ENCODE measurements at places on chromosomes 12 and 14.

GRCh38 chr14:101601606-101602465, 40.5 kb downstream of the DIO3 start:
- DNase-seq: no peak

- DNase-seq: peak; percentile 48
Observed at GRCh38 chr12:65308601-65309071, 30.2 kb downstream of the MSRB3 start.

- DNase-seq: peak; percentile 91
Observed at GRCh38 chr12:85036234-85036707, at the start of the genes LRRIQ1 and TSPAN19. Gene LRRIQ1, plus strand, starts transcription at chr12:85036351. Its CDS starts 1,826 bp downstream, at chr12:85038177. Gene TSPAN19, minus strand, starts transcription at chr12:85036277. Its CDS starts 6,331 bp downstream, at chr12:85029946.

- no peak for DNase-seq
Observed at GRCh38 chr12:6603095-6603567, 4.0 kb downstream of the CHD4 start.

- no peak for DNase-seq
Observed at GRCh38 chr12:31004666-31005065, 69.0 kb upstream of the DDX11 start.

DNA sequence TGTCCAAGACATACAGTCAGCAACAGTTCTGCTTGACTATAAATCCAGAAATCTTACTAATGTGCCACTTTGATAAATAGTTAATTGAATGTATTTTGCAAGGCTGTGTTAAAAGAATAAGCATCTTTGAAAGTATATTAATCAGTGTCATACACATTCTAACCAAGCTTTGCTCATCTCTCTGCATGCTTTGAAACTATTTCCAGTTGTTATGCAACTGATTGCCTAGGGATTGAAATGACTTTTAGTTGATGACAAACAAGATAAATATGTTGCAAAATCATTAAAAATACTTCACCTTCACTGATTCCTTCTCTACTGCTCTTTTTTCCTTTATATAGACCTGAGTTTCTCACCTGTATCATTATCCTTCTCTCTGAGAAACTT, 91.3 kb downstream of the AEBP2 start:
- DNase-seq: no peak

DNA sequence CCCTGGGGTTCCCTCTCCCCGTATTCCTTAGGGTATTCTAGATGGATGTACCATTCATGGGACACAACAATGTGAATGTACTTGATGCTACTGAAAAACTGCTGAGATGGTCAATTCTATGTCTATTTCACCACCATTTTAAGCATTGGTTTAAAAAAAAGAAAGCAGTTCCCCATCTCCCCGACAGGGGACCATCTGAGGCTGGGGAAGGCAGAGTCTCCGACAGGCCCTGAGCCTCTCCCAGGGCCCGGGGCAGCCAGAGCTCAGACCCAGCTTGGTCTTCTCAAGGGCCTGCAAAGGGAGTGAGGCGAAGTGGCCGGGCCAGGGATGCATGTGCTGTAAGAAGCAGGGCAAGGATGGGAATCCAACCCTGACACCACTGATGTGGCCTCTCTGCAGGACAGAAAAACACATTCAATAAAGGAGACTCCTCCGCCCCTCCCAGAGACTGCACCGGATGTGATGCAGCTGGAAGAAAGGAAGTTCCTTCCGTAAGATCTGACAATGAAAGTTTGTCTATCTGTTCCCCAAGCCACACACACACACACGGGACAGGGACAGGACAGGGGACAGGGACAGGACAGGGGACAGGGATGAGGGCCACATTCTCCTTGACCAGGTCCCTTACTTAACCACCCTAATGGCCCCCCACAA, 234.1 kb downstream of the BCL11B start:
- DNase-seq: no peak

- DNase-seq: no peak
Observed at GRCh38 chr12:74441872-74442271, 95.8 kb upstream of the ATXN7L3B start.

- no peak for DNase-seq
Observed at GRCh38 chr14:42980419-42980818, 1373.7 kb downstream of the LRFN5 start.

DNA sequence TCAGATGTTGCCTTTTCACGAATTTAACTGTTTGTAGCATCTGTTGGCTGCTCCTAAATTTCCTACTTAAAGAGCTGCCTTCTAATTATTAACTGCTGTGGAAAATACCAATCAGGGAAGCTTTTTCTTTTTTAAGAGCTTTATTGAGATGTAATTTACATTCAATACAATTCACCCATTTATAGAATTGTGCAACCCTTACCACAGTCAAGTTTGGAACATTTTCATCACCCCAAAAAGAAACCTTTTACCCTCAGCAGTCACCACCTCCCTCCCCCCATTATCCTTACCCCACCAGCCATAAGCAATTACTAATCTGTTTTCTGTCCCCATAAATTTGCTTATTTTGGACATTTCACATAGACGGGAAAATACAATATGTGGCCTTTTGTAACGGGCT, 1.4 kb downstream of the PCNX4 start:
- no peak for DNase-seq

DNA sequence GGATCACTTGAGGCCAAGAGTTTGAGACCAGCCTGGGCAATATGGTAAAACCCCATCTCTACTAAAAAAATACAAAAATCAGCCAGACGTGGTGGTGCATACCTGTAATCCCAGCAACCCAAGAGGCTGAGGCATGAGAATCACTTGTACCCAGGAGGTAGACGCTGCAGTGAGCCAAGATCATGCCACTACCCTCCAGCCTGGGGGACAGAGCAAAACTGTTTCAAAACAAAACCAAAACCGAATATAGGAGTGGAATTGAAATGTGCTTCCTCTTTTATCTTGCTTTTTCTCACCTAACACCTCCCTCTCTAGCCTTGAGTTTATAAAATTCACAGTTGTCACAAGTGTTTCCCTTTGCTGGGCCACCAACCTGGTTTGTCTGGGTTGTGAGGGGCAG, 181.9 kb downstream of the PAH start:
- DNase-seq: no peak

DNA sequence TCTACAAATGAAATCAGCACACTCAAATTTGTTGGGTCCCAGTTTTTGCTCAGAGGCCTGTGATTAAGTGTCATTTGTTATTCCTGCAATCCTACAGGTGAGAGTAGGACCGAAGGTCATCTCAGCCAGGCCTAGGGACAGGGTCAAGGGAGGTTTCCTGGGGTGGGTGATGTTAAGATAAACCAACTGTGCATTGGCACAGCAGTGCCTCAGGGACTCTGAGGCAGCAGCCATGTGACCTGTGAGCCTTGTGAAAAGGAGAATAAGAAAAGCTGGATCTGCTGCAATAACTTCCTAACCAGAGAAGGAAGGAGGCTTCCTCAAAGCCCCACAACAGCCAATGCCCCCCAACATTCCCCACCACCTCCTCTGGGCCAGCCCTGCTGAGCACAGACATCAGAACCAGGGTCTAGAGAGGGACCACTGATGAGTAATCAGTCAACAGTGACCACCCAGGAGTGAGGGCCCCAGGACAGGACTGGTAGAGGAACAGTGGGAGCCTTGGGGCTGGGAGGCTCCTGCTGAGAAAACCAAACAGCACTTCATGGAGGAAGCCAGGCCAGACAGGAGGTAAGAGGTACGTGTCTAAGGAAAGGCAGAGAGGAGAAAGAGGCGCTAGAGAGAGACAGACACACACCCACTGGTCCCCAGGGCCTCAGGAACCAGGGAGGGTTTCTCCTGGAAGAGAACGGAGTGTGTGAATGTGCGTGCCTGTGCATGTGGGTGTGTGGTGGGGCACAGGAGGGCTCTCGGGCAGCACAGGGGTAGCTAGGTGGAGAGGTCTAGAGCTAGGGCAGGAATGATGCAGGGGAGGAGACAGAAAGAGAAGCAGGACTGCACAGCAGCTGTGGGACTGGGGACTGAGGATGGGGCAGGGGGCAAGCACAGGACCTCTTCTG, 82.4 kb downstream of the ITPK1 start:
- no peak for DNase-seq

DNA sequence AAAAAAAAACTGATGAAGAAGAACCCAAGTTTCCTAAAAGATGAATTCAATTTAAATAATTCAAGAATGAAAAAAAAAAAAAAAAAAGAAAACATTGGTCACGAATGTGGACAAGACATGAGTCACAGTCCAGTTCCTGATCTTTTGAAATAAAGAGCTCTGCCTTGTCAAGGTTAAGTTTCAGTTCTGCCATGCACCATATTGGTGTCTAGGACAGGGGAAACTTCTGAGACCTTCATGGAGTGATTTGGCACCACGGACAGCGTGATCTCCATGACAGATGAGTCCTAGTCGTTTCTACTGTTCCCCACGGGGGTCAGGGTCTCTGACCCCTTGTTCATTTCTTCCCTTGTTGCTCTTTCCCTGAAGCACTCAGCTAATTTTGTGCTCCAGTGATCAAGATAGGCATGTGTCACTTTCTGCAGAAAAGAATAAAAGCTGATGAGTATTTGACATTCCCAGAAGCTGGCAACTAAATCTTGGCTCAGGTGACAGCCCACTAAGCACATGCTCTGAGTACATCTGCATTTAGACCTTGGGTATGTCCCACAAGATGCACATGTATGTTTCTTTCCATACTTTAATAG, 1159.7 kb downstream of the BCL11B start:
- DNase-seq: no peak

GRCh38 chr14:80946187-80946586, 4.6 kb upstream of the CEP128 start:
- no peak for DNase-seq

GRCh38 chr12:79375050-79375449, 315.7 kb downstream of the PAWR start:
- DNase-seq: no peak

GRCh38 chr12:80189241-80189640, 89.9 kb downstream of the OTOGL start:
- DNase-seq: no peak

- DNase-seq: no peak
Observed at GRCh38 chr12:62308201-62308600, 48.0 kb downstream of the USP15 start.

DNA sequence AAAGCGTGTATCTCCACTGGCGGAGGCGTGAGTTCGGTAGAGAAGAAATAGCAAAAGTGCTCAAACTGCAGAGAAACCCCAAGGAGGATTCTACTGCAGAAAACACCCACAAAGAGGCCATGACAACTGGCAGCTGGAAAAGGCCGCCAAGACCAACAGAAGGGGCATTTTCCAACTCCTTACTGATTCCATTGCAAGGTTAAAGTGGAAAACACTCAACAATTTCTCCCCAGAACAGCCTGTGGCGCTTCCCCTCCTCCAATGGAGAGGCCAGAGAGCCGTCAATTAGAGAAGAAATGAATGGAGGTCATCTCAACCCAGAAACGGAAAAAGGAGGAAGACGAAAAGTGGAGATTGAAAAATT, 618 bp upstream of the ANKRD52 start:
- DNase-seq: no peak

DNA sequence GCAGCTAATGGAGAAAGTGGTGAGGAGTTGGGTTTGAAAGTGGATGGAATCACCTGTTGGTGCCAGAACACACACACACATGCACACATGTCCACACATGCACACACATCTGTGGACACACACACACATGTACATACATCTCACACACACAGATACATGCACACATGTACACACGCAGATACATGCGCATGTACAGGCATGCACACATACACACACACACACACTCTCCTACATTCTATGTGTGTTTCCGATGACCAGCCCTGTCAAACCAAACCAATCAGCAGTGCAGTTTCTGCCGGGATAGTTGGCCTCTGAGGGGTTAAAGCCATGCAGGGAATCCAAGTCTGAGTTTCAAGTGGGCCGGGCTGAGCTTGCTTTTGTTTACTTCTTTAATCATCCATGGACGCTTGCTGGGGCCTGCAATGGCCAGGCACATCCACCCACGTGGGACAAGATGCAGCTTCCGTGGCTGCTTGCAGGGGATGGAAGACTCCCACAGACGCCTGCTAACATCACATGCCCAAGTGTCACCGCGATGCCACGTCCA, 52.5 kb downstream of the GALNT9 start:
- DNase-seq: no peak

GRCh38 chr12:93179792-93180191, 197.9 kb upstream of the NUDT4 start:
- DNase-seq: no peak

GRCh38 chr12:131027264-131027663, 73.6 kb downstream of the ADGRD1 start:
- no peak for DNase-seq

DNA sequence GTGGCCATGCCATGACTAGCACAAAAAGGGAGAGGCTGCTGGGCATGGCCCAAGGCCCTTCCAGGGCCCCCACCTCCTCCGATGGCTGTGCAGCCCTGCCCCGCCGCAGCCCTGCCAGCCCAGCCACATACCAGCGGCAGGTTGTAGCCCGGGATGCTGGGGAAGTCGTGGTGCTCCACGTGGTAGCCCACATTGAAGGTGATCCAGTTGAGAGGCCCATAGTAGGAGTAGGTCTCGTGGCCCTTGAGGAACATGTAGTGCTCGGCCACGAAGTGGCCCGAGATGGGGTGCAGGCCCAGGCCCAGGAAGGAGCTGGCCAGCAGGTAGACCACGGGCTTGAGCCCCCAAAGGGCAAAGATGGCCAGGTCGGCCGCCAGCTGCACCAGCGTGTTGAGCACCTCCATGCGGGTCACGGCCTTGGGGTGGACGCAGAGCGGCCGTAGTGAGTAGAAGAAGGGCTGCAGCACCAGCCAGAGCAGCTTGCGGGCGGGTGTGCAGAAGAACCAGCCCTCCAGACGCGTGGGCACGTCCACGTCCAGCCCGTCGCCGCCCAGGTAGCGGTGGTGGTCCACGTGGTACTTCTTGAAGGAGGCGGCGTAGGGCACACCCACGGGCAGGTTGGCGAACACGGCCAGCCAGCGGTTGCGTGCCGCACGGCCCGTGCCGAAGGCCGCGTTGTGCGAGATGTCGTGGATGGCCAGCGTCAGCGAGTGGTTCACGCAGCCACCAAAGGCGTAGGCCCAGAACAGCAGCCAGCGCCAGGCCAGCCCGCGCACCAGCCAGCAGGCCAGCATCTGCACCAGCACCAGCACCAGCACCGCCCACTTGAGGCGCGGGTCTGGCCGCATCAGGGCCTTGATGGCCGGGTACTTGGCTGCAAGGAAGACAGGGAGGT, 10.4 kb downstream of the DEGS2 start:
- no peak for DNase-seq

GRCh38 chr12:58416236-58416635, 474.9 kb downstream of the ATP23 start:
- DNase-seq: no peak

GRCh38 chr14:68513838-68514607, 278.8 kb downstream of the ZFP36L1 start:
- DNase-seq: no peak

GRCh38 chr14:68464711-68465110, 328.2 kb downstream of the ZFP36L1 start:
- DNase-seq: no peak

DNA sequence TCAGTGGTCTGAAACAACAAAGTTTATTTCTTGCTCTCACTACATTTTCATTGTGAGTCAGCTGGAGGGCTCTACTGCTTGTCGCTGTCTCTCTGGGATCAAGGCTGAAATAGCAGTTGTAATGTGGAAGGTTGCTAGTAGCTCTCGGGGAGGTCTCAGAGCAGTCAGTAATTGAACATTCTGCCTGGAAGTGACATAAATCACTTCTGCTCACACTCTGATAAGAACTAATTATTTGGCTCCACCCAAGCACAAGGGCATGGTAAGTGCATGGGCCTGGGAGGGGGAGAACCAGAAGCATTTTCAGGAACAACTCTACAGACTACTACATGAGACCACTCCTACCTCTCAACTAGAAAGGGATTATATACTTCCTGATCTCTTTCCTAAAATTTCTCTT, 128.2 kb downstream of the TMEM117 start:
- no peak for DNase-seq

GRCh38 chr14:89881839-89882238, 72.7 kb downstream of the EFCAB11 start:
- DNase-seq: no peak

GRCh38 chr14:80977221-80977620, 21.8 kb downstream of the TSHR start:
- no peak for DNase-seq

GRCh38 chr14:75361751-75362433, 65.9 kb upstream of the JDP2 start:
- no peak for DNase-seq
